ENCODE measurements at places on chromosomes 2 and 18. TPM values are rescaled to one million over a fixed set of nuclear protein-coding genes. Genes with fewer than 3 reads are reported as not detected.

The LNPK gene
- total RNA-seq, result 51.0 TPM

The NBAS gene
- 98.1 TPM for total RNA-seq

DNA sequence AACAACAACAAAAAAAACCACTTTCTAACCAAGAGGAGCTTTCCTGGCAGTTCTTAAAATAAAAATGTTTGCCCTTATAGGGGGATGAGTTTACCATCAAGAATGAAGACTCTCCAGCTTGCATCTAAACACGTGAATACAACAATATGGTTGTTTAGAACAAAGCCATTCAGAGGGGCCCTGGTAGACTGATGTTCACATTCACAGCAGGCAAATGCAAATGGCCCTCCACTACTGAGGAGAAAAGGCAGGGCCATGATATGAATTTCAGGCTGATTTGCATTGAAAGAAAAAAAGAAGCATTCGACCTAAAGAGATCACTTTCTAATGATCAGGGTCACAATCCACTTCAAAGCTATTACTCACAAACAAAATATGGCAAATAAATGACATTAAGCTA lies 65.3 kb upstream of the OTOS start:
- no peak for DNase-seq

DNA sequence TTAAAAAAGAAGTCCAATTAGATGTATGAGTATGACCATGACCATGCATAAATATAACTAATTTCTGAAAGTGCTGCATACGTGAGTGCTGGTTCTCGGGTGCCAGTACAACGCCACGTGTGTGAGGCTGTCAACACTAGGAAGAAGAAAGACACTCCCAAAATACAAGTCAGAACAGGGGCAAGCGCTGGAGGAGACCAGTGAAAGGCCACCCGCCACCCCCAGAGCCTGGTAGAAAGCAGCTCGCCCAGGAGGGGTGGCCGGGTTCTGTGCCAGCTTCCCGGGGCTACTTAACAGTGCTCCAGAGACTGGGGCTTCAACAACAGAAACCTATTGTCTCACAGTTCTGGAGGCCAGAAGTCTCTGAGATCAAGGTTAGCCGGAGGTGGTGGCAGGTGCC lies 147.6 kb downstream of the RTP5 start:
- DNase-seq, result no peak

DNA sequence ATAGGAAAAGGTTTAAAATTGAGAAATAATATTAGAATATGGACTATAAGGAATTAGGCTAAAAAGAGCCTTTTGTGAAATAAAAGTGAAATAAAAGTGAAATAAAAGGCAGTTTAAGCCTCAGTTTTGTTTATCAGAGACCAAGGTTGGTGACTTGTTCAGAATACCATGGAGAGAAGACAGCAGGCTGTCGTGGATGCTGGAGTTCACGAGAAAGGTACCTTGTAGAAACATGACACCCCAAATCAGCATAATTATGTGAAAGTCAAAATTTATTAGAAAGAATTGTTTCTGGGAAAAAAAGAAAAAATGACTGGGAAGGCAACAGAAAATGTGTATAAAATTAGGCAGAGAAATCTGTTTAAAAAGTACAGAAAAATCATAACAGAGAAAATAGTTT lies 46.5 kb upstream of the SPAG16 start:
- DNase-seq, result no peak

- DNase-seq, result no peak
These were observed 457.7 kb downstream of the CBLN2 start for GRCh38 chr18:72086421-72086820.

DNA sequence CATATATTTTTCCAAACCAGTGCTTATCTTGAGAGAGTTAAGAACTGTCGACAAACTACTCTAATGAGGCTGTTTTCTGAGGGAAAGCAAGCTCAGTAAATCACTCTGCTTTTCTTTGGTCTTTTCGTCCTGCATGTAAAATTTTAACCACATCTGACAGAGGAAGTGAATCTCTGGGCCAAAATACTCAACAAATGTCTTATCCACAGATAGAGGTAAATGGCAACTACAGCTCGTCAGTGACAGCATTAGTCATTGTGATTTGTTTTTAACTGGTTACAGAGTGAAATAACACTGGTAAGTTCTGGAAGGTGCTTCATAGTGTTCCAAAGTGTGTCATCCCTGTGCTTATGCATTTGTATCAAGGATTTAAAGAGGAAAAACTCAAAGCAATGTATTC lies 82.6 kb upstream of the SLC8A1 start:
- DNase-seq, result no peak
